ENCODE measurements at places on chromosomes 5 and 9. TPM values are rescaled to one million over a fixed set of nuclear protein-coding genes. Genes with fewer than 3 reads are reported as not detected.

The PTGES gene
- total RNA-seq, result 205 TPM

The PCDHB5 gene
- total RNA-seq, result 1.4 TPM

The S100Z gene
- total RNA-seq, result not detected

The ITK gene
- total RNA-seq, result 0.05 TPM

The SPRY4 gene
- 9.7 TPM for total RNA-seq

The IL9 gene
- total RNA-seq, result not detected

The WDR38 gene
- not detected for total RNA-seq

The CMBL gene
- 22.7 TPM for total RNA-seq

The OTULIN gene
- 18.0 TPM for total RNA-seq

The RASGRF2 gene
- 1.6 TPM for total RNA-seq

The TPD52L3 gene
- not detected for total RNA-seq

The IL5 gene
- not detected for total RNA-seq

The GCNT4 gene
- total RNA-seq, result 0.35 TPM

The GABBR2 gene
- 0.15 TPM for total RNA-seq

The PCDHA6 gene
- total RNA-seq, result not detected

The SYK gene
- total RNA-seq, result 0.54 TPM

Data from A549 treated with GW870086 at 1 μM for 4 hours (cell line).